ENCODE measurements at places on chromosomes 3 and 15.

DNA sequence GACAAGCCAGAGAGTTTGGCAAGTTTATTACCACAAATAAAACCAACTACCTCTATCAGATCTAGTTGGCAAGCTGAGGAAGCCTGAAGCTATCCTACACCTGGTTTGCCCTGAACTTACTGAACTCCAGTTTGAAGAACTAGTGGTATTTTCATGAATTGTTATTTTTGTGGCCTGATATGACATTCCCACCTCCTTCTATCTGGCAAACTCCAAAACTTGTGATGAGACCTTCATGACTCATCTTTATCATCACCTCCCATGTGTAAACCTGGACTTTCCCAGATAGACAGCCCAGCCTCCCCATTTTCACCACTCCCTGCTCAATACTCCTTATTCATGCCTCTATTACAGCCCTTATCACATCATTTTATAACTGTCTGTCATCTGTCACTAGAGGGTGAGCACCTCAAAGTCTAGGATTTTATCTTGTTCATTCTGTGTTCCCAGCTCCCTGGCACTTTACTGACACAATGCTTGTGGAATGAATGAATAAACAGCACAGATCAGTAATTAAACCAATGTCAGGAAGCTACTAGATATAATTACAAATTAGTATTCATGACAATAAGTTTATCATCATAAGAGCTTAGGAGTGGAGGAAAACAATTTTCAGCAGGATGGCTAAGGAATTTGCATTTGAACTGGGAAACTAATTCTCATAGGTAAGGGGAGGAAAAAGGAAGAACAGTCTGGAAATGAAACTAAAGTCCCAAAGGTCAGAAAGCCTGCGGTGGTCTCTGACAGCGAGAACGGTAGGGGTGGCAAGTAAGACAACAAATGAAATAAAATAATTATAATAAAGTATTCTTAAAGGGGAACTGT, 13.2 kb upstream of the TRANK1 start:
- DNase-seq: no peak

DNA sequence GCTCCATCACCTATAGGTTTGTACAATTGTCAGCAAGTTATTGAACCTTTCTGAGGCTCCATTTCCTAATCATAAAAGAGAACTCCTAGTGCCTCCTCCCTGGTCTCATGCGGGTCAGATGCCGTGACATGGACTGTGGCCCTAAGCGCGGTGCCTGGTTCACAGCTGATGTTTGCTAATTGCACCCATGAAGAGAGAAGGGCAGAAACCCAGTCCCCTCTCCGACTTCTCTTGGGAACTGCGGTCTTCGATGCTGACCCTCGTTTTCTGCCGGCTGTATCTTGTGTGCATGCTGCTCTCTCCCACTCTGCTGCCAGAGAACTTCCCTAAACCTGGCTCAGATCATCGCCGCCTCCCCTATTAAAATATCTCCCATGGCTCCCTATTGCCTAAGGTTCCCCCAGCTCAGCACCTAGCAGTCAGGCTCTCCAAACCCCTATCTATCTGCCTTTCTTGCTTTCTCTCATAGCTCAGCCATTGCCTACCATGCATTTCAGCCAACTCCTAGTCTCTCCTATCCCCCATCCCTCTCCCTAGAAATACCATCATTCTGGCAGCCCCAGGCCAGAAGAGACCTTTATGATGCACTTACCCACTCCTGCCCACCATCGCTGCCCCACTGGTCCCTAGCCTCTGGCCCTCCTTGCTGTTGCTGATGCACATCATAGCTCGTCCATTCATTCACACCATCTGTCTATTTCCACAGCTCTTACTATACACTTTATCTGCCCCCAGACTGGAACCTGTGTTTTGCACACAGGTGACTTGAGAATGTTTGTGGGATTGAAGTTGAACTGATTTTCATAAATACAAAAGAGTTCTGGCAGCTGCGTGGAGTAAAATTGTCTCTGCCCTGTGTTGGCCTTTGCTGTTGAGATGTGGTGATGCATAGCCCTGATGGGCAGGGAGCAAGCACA, 6.6 kb downstream of the ISG20 start:
- DNase-seq: no peak

DNA sequence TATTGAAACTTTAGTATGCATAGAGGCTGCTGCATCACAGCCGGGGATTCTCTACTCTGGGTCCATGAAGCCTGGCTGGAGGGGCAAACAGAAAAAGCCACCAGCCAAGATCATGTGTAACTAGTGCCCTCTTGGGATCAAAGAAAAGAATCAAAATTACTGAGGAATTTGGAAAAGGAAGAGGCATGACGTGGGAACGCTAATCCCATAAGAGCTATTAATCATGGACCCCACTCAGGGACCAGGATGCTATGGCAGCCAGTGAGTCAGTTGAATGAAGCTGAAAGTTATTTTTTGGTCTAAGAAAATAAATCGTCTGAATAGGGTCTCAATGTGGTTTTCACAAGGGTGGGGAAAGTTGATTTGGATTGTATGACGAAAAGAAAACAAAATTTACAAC, 1165.1 kb downstream of the ROBO2 start:
- DNase-seq: no peak

- DNase-seq: no peak
These were observed 33.6 kb downstream of the MYO5A start for GRCh38 chr15:52495125-52495524.

GRCh38 chr3:127069814-127070440, 87.0 kb downstream of the PLXNA1 start:
- DNase-seq: no peak

DNA sequence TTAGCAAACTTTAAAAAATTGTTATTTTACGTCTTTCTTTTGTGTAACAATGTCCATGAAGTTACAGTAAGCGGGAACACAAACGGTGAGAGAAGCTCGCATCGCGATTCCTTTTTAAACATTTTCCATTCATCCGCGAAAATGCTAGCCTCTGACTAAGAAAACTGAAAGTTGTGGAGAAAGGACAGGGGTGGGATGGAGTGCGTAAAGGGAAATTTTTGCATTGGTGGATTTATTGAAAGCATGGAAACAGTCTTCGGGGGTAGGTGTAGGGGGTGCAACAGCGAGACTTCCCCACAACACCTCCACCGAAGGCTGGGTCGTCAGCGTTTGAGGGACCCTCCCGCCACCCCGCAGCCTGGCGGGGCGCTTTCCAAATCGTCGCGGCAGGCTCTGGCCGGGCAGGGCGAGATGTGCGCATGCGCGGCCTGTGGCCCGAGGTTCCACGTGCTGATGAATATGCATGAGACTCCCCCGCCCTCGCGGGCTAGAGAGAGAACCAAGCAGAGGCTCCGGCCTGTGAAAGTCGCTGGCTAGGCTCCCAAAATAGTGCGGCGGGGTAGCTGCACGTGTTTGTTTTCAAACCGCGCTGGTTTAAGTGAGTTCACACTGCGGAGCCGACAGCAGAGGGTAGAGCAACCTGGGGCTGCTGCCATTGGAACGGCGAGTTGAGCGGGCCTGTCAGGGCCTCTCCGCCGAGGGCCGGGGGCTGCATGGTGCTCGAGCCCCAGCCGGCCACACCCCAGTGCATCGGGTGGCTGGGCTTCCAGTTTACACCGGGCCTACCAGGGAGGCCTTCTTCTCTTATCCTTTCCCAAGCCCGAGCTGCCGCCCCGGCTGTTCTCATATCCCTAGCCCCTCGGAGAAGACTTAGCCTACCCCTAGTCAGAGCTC, 9.9 kb downstream of the ZIC1 start:
- DNase-seq: no peak

- DNase-seq: no peak
These were observed 229.7 kb upstream of the TBL1XR1 start for GRCh38 chr3:177426878-177427495.

DNA sequence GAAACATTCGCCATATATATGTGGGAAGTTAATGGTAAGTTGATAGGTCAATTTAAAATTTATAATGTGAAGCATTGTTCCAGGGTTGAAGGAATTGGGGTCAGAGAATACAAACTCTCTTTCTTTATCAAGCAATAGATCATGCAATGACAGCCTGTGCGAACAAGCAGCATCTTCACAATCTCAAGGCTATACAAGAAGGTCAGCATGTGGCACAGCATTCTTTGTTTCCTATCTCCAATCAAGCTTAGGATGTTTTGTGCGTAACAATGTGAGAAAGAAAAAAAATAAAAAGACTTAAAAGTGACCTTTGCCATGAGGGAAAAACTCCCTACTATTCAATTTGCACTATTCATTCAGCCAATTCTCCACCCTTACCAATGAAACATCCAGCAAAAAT, 288.1 kb upstream of the NECTIN3 start:
- no peak for DNase-seq

All from stimulated activated CD8-positive, alpha-beta memory T cell treated with anti-CD3 and anti-CD28 coated beads, Interleukin-12 subunit alpha, Interleukin-12 subunit beta, amount 100 ng/mL, for 4 hours (primary cell).